ENCODE measurements at places on chromosomes 7 and 10.

DNA sequence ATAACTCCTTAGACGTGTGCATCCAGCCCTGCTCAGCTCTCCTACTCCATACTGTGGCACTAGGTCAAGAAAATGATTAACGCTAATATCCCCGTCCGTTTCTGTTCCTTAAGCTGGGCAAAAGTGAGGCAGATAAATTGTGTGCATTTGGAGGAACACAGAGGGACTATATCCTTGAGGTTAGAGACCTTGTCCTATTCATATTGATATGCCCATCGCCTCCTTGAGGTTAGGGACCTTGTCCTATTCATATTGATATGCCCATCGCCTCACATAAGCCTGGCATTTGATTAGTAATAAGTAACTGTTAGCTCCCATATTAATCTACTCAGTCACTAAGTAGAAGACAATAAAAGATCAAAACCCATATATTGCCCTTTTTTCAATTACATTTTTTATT, 12.9 kb upstream of the TAX1BP1 start:
- DNase-seq: no peak

GRCh38 chr10:117450940-117451339, 75.7 kb upstream of the PDZD8 start:
- no peak for DNase-seq

GRCh38 chr10:113187063-113187777, 237.2 kb downstream of the TCF7L2 start:
- no peak for DNase-seq

DNA sequence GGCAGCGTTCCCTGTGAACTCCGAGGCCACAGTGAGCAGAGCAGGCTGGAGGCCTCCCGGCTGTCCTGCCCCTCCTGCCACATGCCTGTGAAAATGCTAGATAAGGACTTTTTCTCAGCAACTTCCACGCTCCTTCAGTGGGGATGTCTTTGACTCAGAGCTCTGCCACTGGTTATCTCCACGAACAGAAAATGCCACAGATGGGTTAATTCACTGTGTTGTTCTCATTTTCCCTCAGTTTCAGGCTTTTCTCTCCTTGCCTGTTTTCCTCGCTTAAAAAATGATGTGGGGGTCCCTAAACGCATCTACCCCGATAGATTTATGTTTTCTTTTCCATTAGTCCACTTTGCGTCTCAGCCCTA, 51.3 kb downstream of the IKZF1 start:
- DNase-seq: no peak

- no peak for DNase-seq
These were observed 123.3 kb downstream of the TWIST1 start for GRCh38 chr7:18993933-18994668.

GRCh38 chr7:75042286-75042685, 31.3 kb downstream of the RCC1L start:
- no peak for DNase-seq

GRCh38 chr7:90856351-90857070, 260.4 kb downstream of the CDK14 start:
- peak; percentile 45 for DNase-seq

DNA sequence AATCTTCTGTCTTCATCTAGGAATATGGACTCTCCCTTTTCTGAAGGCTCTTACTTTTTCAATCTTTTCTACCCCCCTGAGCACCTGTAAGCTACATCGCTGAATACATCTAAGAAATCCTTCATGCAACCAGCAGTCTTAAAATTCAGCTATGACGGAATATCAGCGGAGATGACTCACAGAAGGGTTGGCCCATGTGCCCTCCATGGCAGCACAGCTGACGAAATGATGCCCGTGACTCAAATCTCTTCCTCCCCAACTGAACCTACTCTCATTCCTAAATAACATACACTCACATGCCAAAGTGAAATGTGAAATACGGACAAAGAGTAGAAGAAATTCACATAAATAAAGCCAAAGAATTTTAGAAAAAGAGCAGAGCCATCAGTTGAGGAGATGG, 30.3 kb upstream of the NCAPG2 start:
- no peak for DNase-seq

GRCh38 chr7:53101026-53101425, 65.6 kb downstream of the POM121L12 start:
- DNase-seq: no peak

DNA sequence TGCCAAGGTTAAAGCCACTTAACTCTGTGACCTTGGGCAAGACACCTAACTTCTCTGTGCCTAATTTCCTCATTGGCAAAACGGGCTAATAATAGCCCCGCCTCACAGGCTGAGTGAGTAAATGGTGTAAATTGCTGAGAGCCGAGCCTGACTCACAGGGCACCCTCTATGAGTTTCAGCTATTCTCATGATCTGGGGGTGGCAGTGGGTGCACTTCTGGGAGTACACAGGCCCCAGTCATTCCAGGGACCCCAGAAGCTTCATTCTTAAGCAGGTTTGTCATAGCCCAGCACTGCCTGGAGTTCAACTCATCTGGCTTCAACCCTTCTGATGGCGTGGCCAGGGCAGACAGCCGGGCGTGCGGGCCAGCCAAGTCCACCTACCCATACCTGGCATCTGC, 137.2 kb downstream of the GRID1 start:
- no peak for DNase-seq

- DNase-seq: no peak
These were observed 2.0 kb downstream of the ANLN start for GRCh38 chr7:36391436-36392198.

- DNase-seq: no peak
These were observed 295.4 kb downstream of the GRID1 start for GRCh38 chr10:86071145-86071544.

- no peak for DNase-seq
These were observed 112.3 kb downstream of the HGF start for GRCh38 chr7:81657551-81657950.

DNA sequence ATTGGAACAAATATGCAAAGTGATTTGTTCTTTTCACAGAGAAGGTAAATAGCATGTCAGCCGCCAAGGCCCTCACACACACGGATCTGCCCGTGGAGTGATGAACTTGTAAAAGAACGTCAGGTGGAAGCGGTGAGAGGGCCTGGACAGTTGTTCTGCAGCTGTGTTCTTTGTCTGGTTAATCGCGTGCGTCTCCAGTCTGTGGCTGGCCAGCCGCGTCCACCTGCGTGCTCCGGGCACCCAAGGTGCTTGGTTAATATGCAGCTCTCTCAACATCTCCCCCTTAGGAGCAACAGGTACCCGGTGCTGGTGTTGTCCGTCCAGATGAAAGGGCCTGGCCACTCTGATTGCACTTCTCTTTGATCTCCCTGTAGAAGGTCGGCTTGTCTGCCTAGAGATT, 162.9 kb downstream of the MGMT start:
- DNase-seq: no peak

GRCh38 chr10:7374795-7375194, 36.0 kb downstream of the SFMBT2 start:
- DNase-seq: peak; percentile 21

DNA sequence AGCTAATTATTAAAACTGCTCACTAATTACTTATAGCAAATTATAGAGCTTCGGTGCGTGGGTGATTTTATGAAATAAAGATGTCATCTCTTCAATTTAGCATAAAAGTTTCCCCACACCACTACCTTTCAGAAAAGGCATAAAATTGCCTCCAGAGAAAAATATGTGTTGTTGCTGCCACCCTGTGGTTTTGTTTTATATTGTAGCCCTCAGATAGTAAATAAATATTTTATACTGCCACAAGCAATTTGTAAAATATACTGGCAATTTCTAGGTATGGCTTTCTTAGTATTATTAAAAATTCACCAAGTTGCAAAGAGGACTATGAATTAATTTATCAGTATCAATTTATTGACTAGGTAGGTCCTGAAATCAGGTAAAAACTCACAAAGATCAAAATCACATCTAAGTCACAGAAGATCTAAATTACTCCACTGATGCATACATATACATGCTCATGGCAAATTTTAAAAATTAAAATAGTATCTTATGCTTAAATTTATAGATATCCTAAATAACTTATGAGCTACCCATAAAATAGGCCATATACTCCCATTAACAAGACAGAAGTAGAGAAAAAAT, 26.5 kb downstream of the ASNS start:
- DNase-seq: peak; percentile 26

GRCh38 chr10:117273980-117274379, 33.1 kb downstream of the SLC18A2 start:
- no peak for DNase-seq

DNA sequence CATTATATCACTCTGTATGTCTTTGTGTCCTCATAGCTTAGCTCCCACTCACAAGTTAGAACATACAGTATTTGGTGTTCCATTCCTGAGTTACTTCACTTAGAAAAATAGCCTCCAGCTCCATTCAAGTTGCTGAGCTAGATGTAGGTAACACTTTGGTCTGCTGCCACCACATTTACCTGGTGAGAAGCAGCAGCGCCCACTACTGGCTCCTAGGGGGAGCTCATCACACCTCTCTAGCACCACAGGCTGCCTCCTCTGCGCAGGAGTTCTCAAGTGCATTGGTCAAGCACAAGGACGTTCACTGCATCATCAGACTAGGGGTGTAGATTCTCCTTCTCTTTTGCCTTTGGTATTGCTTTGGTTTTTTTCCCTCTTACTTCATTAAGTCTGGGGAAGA, 530.9 kb upstream of the AUTS2 start:
- no peak for DNase-seq

- DNase-seq: no peak
These were observed 104.0 kb downstream of the SRI start for GRCh38 chr7:88115816-88116215.

- no peak for DNase-seq
These were observed 12.6 kb downstream of the MICALL2 start for GRCh38 chr7:1446620-1447032.

- DNase-seq: no peak
These were observed 123.9 kb downstream of the ADAM12 start for GRCh38 chr10:126264102-126265018.

DNA sequence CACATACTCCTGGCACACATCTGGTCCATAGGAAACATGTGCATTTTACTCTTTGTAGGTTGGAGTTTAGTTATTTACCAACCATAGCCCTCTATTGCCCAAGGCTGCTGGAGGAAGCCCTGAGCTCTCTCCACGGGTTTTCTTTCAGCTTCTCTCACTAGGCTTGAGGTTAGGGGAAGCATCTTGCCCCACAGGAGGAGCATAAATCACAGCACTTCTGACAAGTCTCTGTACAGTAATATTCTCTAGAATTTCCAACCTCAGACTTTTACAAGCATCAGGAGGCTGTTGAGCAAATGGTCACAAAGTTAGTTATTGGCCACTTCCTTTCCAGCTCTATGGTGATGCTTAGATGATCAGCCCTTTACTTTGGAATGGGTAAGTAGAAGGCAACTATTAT, 122.9 kb upstream of the GLI3 start:
- DNase-seq: no peak

DNA sequence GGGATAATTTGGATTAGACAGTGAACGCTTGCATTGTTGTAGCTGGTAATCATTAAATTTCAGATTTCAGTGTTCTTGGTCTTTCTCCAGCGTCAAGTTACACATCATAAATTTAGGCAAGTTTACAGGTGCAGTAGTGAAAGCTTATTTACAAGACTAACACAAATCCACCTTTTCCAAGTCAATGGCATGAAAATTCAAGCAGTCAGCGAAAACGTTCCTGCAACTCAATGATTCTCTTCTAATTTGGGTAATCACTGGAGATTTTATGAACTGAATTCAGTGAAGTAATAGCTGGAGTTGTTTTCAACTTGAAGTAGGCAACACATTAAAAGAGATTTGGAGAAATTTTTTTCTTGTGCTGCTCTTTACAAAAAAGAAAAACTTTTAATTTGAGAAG, 17.9 kb downstream of the BCAP29 start:
- no peak for DNase-seq

DNA sequence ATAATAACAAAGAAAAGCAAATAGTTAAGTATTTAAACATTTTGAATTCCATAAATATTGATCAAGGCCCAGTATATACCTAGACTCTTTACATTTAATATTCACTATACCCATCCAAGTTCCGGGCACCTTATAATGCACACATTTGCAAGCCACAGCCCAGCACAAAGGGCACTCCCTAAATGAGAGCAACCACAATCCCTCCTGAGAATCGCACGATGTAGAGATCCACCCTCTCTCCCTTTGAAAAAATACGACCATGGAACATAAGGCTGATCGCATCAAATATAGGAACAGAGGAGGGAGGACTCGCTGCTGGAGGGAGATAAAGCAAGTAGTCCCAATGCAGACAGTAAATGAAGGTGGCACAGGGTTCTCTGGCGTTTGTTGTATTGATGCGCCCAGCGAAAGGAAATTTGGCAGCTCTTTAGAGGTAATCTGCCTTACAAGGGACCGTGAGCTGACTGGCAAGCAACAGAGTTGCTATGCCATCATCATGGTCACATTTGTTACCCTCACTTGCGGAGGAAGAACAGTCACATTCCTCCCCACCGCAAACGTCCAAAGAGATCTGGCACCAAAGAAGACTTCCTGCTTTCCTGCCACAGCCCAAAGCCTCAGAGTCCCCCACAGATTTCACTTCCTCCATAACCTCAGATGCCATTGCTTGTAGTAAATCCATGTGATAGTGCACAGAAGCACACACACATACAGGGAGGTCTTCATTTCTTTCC, 16.1 kb upstream of the TAS2R40 start:
- no peak for DNase-seq

- no peak for DNase-seq
These were observed 145.2 kb downstream of the GRM3 start for GRCh38 chr7:86788948-86789347.

- no peak for DNase-seq
These were observed 191.3 kb downstream of the HECW1 start for GRCh38 chr7:43303740-43304241.

- no peak for DNase-seq
These were observed 70.5 kb downstream of the RAPGEF5 start for GRCh38 chr7:22286436-22286835.

DNA sequence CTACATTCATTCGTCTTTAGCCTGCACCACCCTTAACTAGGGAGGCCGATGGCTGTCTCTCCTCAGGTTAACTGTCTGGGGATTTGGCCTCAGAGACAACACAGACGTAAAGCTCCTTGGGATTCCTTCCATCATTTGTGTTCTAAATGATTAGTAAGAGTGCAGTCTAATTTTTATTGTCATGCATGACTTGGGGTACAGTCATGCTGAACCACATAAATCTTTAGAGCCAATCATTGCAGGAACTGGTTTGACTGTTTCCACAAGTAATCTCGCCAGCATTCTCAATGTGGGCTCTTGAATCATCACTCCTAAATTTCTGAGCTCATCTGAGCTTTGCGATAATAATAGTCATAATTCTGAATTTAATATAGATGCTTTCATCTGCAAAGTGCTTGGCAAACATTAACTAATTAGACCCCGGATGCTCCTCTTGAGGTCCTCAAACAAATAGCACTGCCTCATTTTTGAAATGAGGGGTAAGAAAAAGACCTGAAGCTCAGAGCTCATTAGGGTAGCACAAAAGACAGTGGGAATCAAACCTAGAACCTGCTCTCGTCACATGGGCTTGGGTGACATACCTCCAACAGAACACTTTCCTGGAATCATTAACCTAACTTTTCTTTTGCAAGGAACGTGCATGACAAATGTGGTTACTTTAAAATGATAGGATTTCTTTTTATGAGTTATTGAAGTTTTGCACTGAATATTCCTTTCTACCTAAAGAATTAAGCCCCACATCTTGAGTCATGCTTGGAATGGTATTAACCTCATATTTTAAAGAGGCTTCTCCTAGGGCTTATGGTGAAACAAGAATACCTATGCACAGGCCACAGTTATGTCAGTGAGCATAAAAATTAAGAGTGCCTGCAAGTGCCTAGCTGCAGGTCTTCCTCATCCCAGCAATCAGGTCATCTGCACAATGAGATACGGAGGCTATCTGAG, 118.9 kb upstream of the NRP1 start:
- DNase-seq: peak; percentile 19

All from renal pelvis (tissue), 12 donors.